CD4-positive, alpha-beta T cell treated with Interleukin-12 subunit alpha and Interleukin-12 subunit beta, for 1 hour (primary cell): ENCODE measurements at places on chromosomes 1 and 21.

DNA sequence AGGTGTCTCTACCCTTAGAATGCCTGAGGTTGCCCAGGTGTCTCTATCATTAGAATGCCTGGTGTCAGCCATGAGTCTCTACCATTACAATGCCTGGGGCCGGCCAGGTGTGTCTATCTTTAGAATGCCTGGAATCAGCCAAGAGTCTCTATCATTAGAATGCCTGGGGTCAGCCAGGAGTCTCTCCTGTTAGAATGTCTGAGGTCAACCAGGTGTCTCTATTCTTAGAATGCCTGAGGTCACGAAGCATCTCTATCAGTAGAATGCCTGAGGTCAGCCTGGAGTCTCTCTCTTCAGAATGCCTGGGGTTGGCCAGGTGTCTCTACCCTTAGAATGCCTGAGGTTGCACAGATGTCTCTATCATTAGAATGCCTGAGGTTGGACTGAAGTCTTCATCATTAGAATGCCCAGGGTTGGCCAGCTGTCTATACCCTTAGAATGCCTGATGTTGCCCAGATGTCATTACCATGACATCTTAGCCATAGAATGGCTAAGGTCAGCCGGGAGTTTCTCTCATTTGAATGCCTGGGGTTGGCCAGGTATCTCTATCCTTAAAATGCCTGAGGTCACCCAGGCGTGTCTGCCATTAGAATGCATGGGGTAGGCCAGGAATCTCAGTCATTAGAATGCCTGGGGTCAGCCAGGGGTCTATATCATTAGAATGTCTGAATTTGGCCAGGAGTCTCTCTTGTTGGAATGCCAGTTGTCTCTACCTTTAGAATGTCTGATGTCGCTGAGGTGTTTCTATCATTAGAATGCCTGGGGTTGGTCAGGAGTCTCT, 44.0 kb downstream of the RNF187 start:
- DNase-seq = no peak

DNA sequence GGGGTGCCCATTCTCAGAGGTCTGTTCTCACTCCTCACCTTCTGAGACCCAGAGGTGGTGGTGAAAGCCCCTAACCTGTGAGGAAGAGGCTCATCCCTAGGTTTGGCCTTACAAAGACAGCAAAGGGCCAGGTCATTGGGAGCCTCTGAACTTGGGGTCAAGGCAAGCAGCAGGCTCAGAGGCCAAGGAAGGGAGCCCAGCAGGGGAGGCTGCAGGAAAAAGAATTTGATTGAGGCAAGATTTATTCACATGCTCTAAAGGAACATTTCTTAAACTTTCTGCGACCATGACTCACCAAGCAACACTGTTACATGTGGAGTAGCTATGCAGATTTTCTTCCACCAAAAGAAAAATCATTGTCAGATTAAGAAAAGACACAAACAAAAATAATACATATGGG, 132.5 kb upstream of the SYT6 start:
- no peak for DNase-seq

DNA sequence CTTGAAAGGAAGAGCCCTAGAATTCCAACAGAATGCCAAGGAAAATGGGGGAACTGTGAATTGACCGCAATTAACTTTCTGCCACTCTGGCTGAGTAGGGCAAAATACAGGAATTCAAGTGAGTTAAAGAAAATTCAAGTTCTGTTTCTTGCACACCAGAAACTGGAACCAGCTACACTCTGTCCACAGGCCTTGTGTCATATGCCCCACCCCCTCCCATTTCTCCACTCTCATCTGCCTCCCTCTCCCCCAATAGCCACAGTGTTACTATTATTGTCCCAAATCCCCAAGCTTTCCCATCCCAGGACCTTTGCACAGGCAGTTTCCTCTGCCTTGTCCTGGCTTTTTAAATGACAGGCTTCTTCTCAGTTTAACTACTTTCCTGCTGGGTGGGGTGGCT, 4.3 kb upstream of the STK40 start:
- no peak for DNase-seq

DNA sequence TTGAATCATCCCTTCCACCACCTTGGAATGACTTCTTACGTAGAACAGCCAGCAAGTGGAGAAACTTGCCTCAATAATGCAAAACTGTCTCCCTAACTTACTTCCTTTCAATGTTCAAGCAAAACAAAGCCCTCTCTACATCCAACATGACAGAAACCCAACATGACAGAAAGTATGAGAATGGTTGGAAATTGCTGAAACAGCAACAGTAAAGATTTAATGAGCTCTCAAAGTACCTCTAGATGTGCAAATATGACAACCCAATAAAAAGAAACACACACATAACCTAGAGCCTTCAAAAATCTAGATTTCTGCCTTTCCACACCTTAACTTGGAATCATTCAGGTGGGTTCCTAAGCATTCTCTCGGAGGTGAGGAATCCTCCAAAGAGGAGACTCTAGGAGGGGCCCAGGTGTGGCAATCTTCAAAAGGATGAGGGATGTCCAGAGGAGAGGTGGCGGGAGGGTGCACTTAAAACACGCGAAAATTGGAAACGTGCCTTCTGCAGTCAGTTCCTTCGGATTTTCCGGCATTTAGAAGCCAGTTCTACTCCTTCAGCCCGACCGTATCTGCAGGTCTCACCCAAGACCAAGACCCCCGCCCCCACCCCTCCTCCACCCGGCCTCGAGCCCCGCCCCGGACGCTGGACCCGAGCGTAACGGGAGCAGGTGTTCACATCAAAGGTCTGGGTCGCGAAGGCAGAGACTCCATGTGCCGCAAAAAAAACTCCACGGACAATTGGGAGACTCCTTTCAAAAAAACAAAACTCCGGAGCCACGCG, 996 bp upstream of the MGST3 start:
- DNase-seq = no peak

- no peak for DNase-seq
These were observed 1.3 kb downstream of the TMEM79 start for GRCh38 chr1:156285437-156285836.

- DNase-seq = no peak
These were observed 44.1 kb upstream of the DOCK7 start for GRCh38 chr1:62732331-62732730.

DNA sequence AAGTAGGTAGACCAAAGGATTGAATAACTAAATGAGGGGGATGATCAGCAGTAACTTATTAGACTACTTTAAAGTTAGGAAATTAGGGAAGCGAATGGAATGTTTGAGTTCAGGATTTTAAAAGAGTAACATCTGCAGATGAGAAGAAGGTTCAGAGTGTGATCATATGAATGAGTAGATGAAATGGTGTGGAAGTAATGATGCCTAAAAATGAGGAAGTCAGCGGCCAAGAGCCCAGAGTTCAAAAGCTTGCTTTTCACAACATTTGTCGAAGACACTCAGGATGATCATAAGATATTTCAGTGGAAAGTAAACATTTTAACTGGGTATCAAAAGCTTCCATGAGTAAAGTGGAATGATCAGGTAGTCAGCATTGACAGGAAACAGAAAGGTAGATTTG, 299.4 kb downstream of the LRRIQ3 start:
- no peak for DNase-seq

DNA sequence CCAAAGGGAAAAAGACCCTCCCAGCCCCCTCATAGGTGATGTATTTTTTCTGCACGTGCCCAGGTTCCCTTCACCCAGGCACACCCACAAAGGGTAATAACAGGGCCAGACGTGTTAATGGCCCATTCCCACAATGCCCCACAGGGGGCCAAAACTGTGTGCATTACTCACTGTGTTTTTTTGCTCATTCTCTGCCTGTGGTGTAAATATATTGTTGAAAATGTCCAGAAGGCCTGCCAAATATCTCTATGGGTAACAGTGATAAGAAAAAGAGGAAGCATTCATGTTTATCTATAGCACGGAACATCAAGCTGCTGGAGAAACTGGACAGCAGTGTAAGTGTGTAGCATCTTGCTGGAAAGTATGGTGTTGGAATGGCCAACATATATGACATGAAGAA, 21.9 kb downstream of the RHEX start:
- DNase-seq = no peak

- no peak for DNase-seq
These were observed 11.4 kb downstream of the SMAP2 start for GRCh38 chr1:40384887-40385286.

DNA sequence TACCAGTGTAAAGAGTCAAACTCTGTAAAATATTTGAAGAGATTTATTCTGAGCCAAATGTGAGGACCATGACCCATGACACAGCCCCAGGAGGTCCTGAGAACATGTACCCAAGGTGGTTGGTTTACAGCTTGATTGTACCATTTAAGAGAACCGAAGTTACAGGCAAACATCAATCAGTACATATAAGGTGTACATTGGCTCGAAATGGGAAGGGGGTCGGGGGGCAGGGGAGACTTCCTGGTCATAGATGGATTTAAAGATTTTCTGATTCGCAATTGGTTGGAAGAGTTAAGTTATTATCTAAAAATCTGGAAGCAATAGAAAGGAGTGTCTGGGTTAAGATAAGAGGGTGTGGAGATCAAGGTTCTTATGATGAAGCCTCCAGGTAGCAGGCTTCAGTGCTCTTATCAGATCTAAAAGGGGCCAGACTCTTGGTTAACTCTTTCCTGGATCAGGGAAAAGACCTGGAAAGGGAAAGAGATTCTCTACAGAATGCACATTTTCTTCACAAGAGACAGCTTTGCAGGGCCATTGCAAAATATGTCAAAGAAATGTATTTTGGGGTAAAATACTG, 47.5 kb upstream of the NTPCR start:
- no peak for DNase-seq

- no peak for DNase-seq
These were observed 306.0 kb downstream of the ASTN1 start for GRCh38 chr1:176858433-176858916.

GRCh38 chr1:26839339-26839722, 12.8 kb downstream of the ZDHHC18 start:
- no peak for DNase-seq
